ENCODE measurements at places on chromosomes 7 and 10.

GRCh38 chr10:123858077-123858681 is 33.4 kb downstream of the CPXM2 start:
- DNase-seq = no peak

GRCh38 chr10:133520193-133520738 is 6.9 kb upstream of the CYP2E1 start:
- DNase-seq = peak; percentile 30

GRCh38 chr10:85888004-85888403 is 478.6 kb downstream of the GRID1 start:
- DNase-seq = no peak

DNA sequence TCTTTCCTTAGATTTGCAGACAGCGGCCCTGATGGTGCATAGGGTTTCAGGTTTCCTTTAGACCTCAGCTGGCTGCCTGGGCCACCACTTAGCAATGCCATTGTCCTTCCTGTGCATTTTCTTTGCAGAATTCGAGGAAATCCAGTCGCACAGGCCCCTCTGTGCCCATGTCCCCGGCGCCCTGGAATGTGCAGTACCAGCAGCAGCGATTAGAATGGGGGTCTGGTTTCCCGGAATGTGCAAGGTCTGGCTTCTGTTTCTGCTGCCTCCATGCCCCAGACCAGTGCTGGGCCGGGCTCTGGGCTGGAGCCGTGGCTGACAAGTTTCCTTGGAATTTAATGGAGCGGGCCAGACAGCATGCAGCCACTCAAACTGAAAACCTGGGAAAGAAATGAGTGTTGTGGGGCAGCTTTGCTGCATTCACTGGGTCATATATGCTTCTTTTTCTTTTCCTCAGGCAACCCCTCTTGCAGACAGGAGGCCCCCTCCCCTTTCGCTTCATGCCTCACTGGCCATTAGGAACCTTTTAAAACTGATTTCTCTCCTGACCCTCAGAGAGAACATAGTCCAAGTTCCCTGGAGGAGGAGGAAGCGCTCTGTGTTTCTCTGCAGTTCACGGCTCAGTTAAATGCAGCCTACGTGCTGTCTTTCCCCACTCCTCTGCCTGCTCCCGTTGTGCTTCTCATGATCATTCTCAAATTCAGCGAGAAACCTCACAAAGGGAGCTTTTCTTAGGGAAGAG is 14.4 kb downstream of the HTRA1 start:
- peak; percentile 41 for DNase-seq

- no peak for DNase-seq
These were observed 23.4 kb upstream of the SHH start for GRCh38 chr7:155835446-155836215.

DNA sequence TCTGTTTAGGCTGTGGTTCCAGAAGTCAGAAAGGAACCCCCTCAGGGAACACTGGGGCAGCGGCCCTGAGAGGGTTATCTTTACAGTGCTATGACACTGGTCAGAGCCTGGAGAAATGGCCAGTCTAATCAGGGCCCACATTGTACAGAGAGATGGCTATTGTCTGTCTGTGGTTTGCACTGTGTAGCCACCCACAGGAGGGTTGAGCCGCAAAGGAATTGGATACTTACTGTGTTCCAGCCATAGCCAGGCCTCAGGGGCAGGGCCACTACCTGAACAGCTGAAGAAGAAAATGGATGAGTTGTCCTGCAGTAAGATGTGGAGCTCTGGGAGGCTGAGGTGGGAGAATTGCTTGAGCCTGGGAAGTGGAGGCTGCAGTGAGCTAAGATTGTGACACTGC is 47.5 kb upstream of the PODXL start:
- DNase-seq = no peak

DNA sequence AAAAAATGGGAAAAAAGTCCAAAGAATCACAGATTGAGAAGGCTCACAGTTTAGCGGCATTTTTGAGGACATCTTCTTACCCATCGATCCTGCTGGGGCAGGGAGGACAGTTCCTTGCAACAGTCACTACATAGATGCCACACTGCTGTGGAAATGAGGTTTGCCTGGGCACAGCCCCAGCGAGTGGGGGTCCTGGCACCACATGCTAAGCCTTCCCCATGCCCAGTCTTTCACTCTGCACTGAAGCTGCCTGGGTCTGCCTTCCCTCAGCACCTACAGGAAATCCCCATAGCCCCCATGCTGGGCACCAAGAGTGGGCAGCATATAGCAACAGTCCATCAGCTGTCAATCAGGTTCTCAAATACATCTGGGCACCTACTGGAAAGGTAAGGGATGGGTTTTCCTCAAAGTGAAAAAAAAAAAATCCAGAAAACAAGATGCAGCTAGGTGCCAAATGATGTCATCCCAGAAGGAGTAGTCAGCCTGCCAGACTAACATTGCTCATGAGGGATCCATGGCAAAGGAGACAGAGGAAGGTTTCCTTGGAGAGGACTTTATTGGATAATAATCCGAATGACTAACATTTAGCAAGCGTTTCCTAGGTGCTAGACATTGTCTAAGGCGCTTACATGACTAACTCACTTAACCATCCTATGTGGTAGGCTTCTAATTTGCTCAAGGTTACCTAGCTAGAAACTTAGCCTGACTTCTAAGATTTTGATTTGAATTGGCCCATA is 125.7 kb upstream of the CXCL12 start:
- DNase-seq = no peak

GRCh38 chr7:125661677-125662076 is 732.1 kb upstream of the POT1 start:
- no peak for DNase-seq

DNA sequence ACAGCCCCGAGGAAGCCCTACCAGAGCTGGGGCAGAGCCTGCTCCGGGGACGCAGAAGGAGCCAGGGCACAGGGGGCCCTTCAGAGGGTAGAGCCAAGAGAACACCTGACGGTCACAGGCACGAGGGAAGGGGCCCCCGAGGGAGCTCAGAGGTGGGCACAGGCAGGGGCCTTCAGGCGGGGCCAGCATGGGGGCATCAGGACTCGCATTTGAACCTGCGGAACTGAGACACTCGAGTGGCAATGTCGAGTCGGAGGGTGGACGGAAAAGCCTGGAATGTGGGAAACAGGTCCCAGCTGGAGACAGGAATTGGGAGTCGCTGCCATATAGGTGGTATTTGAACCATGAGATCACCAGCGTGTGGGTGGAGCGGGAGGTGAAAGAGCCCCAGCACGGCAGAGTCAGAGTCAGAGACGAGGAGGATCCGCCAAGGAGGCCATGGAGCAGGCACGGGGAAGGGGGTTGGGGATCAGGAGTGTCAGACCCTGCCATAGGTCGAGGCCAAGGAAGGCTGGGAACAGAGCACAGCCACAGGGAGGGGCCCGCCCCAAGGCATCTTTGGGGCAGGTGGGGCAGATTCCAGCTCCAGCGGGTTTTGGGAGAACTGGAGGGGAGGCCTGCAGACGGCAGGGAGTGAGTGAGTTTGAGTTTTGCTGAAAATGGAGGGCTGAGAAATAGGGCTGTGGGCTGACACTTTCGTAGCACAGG is 13.8 kb downstream of the STK32C start:
- DNase-seq = no peak

- DNase-seq = no peak
These were observed 77.6 kb downstream of the RALA start for GRCh38 chr7:39700932-39701331.

DNA sequence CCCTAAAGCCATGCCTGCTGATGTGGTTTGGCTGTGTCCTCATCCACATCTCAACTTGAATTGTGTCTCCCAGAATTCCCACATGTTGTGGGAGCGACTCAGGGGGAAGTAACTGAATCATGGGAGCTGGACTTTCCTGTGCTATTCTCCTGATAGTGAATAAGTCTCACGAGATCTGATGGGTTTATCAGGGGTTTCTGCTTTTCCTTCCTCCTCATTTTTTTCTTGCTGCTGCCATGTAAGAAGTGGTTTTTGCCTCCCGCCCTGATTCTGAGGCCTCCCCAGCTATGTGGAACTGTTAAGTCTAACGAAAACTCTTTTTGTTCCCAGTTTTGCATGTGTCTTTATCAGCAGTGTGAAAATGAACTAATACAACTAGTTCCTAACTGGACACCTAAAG is 11.8 kb downstream of the MACROH2A2 start:
- no peak for DNase-seq

DNA sequence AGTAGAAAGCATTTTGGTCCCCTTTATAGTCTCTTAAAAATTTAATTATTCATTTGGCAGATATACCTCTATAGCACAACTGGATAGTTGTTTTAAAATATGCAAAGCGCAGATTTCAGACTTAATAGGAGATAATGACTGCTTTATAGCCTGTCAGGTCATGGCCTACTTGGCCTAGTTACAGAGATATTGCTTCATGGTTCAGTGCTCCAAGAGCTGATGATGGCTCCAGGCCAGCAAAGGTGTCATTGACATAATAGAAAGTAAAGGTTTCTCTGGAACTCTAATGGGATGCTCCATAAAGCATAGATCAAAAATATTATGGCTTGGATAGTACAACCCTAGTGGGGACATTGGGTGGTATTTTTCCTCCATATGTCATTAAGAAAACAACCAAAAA is 285.7 kb downstream of the NXPH1 start:
- DNase-seq = no peak

- no peak for DNase-seq
These were observed 71.3 kb upstream of the DGKB start for GRCh38 chr7:14973712-14974428.

- DNase-seq = no peak
These were observed 55.2 kb upstream of the CCAR1 start for GRCh38 chr10:68665841-68666240.

- DNase-seq = no peak
These were observed 16.3 kb downstream of the AKR1B1 start for GRCh38 chr7:134442441-134443220.

GRCh38 chr10:71423901-71424300 is 27.2 kb downstream of the CDH23 start:
- DNase-seq = no peak

DNA sequence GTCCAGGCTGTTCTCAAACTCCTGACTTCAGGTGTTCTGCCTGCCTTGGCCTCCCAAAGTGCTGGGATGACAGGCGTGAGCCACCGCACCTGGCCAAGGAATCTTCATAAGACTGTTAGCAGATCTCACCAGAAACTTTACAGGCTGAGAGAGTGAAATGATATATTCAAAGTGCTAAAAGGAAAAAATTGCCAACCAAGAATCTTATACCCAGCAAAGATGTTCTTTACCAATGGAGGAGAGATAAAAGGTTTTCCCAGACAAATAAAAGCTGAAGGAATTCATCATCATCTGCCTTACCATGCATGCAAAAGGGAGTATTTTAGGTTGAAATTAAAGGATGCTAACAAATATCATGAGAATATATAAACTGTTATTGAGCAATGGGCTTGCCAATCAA is 23.6 kb downstream of the GIMAP7 start:
- no peak for DNase-seq

DNA sequence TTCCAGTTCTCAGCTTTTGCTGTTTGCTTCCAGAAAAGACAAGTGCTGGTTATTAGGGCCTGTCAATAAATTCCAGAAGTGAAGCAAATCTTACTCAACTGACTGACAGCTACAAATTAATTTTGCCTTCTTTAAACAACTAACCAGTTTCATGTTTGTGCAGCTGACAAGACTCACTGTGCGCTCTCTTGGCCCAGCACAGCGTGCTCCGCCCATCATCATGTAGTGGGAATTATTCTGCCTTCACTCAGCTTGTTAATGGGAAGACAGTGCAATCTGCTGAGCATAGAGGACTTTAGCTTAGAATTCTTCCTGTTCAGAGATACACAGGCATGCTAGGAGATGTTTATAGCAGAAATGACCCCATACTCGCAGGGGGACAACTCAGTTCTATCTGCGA is 808.9 kb downstream of the CCSER2 start:
- no peak for DNase-seq

- DNase-seq = peak; percentile 40
These were observed 738 bp downstream of the VPS26A start for GRCh38 chr10:69124563-69125268.

DNA sequence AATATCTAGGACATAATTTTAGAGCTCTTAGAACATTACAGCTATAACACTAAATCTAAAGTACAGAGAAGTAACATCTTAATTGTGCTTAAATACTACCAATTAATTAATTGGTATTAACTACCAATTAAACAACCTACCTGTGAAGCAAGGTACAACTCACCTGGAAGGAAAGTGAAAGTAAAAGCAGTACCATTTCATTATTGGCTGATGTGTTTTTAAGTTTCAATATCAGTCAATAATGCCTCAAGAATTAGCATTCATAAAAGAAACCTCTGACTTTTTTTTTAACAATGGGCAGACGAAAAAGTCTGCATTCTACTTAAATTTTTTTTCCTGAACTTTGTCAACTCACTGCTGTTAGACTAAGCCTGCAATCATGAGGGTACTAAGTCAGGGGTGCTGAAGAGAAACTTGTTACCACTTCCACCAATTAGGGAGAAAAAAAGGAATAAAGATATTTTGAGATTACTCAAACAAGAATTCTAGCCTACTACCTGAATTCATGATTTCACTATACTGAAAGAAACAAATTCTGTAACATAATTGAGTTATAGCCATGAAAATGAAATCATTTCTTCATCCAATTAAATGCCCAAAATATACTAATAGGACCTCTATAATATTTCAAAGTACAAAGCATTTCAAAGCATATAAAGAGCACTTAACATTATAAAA is 19.9 kb downstream of the UPF2 start:
- DNase-seq = no peak

DNA sequence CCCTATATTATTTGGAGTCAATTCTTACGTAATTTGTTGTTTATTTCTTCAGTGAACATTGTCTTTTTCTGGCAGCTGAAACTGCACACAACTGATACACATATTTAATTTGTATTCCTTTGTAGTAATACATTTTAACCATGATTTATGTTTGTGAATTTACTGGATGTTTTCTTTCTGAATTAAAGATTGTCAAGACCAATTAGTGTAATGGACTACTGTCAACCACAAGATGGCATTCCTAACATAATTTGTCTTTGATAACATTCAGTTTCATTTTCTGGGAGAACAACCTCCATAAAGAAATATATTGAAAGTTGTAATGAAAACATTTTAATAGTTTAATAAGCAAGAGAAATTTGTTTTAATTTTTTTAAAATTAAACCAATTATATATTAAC is 10.1 kb downstream of the THNSL1 start:
- DNase-seq = no peak

DNA sequence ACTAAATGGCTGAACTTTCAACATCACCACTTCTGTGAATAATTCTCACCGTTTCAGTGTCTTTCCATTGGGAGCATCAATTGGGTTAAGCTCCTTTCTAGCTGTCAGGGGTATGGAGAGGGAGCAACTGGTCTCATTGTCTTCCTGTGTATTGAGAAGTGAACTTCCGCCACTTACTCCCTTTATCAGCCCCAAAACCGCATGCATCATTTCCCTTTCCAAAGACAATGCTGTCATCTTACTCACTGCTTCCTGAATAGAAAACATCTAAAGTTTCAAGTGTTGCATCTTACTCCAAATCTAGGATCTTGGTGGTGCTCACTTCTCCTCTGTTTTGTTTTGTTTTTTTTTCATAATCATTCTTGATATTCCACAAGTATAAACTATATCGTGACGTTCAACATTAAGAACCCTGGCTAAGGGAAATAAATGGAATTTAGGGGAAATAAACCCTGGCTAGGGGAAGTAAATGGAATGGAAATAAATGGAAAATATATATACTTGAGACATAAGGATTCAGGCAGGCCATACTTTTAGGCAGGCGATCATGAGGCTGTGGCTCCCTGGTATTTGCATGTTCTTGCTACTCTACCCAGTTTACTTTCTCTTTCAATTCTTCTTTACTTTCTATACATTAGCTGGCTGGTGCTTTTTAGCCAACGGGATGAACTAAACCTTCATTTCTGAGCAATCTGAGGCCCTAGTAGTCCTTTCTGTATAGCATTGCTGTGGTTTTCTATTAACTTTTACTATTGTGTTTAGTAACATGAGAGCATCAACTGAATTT is 371.9 kb downstream of the BMPER start:
- no peak for DNase-seq

- DNase-seq = no peak
These were observed 35.1 kb downstream of the GUSB start for GRCh38 chr7:65946904-65947303.
